ENCODE measurements at places on chromosomes 4 and X.

DNA sequence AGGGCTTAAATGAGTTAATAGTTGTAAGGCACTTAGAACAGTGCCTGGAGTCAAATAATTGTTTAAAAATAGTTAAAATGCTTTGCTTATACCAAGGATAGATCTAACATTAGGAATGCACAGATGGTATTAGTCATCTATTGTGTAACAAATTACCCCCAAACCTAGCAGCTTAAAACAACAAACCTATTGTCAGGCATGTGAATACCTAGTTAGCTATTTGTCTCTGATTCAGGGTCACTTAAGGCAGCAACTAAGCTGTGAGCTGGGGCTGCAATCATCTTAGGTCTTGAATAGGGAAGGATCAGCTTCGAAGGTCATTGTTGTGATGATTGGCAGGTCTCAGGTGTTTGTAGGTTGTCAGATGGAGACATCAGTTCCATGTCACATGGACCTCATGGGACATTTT, 42.4 kb upstream of the AGA start:
- no peak for DNase-seq

GRCh38 chrX:87167841-87168240, 349.8 kb upstream of the KLHL4 start:
- no peak for DNase-seq

DNA sequence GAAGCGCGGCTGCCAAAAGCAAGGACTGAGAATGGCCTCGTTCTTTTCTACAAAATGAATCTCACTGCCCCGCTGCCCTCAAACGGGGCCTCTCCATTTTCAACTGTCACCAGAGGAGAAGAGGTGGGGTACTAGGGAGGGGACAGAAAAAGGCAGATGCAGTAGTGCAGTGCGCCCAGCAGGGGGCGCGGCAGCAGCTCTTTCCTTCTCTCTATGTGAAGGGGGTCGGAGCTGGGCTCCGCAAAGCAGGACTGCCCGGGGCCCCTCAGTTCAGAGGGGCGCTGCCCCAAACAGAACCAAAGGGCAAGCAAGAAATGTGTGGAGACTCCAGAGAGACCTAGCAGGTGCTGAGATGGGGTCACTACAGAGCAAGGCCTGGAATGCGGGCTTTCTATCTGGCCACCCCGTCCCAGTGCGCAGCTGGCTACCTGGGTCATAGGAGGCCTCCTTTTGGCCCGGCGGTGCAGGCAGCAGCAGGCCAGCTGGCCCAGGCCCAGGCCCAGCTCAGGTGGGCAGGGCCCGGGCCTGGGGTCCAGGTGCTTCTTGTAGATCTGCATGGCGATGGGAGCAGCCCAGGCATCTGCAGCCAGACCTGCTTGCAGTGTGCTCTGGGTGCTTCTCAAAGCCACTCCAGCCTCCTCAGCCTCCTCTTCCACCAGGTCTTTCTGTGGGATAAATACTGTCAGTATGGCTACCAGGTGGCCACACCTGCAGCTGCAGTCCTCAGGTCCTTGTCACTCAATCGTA, 5.9 kb downstream of the IRAK1 start:
- DNase-seq, result no peak

- no peak for DNase-seq
Observed at GRCh38 chr4:177986236-177986635, 544.0 kb upstream of the AGA start.

- no peak for DNase-seq
Observed at GRCh38 chr4:174856926-174857800, 28.1 kb upstream of the GLRA3 start.

GRCh38 chr4:183921335-183921734, 16.2 kb downstream of the STOX2 start:
- no peak for DNase-seq
